Urinary bladder (tissue), 4 donors: ENCODE measurements at places on chromosomes 12 and 14. TPM values are rescaled to one million over a fixed set of nuclear protein-coding genes. Genes with fewer than 3 reads are reported as not detected.

Gene TEAD4
- 3.7 TPM for total RNA-seq

Gene KRT2
- not detected for total RNA-seq

Gene SELPLG
- total RNA-seq, result 3.6 TPM

Gene GON7
- 16.2 TPM for total RNA-seq

Gene INSM2
- 0.11 TPM for total RNA-seq

Gene CRIP1
- total RNA-seq, result 9.4 TPM

Gene RIMBP2
- 2.7 TPM for total RNA-seq

Gene TOMM20L
- total RNA-seq, result not detected

Gene KLRC4
- total RNA-seq, result 0.37 TPM

Gene KIF21A
- 56.3 TPM for total RNA-seq

Gene METTL25
- 65.6 TPM for total RNA-seq

Gene SLC25A21
- total RNA-seq, result 1.8 TPM

Gene FAM186B
- 0.16 TPM for total RNA-seq

Gene CIPC
- 25.6 TPM for total RNA-seq

Gene SLC38A6
- total RNA-seq, result 59.5 TPM

Gene PRICKLE1
- 59.7 TPM for total RNA-seq

Gene CMA1
- total RNA-seq, result 3.2 TPM

Gene CSRP2
- total RNA-seq, result 93.4 TPM

Gene C12orf50
- 0.26 TPM for total RNA-seq

Gene FGD4
- 24.8 TPM for total RNA-seq

Gene GPR68
- total RNA-seq, result 1.7 TPM

Gene GPD1
- total RNA-seq, result 2.2 TPM

Gene OR6C74
- total RNA-seq, result not detected

Gene CD69
- total RNA-seq, result 13.7 TPM

Gene TAS2R19
- total RNA-seq, result 24.5 TPM

Gene TTC6
- 7.1 TPM for total RNA-seq

Gene FAM90A1
- not detected for total RNA-seq

Gene KIF26A
- 8.5 TPM for total RNA-seq
